Cardiac muscle cell (in vitro differentiated cells and primary cell): ENCODE measurements at places on chromosomes 2 and 18.
A peak's percentile ranks its signal among the peaks of the same experiment; 100 is the strongest.

- no peak for DNase-seq
Measured at GRCh38 chr2:17813010-17813741, 3.1 kb upstream of the MSGN1 start.

DNA sequence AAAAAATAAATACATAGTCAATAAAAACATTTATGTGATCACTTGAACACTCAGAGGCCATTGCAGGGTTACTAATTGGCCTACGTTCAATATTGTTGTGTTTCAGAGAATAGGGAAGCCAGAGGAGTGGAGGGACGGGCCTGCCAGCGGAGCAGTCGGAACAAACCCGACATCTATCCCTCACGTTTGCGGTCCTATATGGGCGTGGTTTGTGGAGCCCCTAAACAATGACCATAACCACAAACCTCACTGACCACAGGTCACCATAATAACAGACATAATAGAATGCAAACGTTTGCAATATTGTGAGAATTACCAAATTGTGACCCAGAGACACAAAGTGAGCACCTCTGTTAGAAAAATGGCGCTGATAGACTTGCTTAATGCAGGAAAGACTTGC is 19.5 kb upstream of the ZNF516 start:
- no peak for DNase-seq

GRCh38 chr18:77974329-77974728 is 724.7 kb downstream of the GALR1 start:
- DNase-seq, result no peak

DNA sequence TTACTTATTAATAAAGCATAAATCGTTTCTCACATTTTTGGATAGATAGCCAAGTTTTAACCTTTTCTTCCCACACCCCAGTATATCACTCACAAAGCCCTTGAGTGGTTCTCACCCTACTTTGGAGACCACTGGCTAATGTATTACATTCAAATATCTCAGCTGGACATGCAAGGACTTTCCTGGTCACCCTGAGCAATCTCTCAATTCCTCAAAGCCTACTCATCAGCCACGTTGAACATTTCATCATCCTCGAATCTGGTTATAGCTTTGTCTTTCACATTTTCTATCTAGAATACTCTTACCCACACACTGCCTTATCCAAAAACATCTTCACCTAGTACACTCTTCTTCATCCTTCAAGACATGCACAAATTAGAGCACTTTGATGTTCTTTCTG is 71.1 kb upstream of the MAPRE2 start:
- DNase-seq, result peak; percentile 36

DNA sequence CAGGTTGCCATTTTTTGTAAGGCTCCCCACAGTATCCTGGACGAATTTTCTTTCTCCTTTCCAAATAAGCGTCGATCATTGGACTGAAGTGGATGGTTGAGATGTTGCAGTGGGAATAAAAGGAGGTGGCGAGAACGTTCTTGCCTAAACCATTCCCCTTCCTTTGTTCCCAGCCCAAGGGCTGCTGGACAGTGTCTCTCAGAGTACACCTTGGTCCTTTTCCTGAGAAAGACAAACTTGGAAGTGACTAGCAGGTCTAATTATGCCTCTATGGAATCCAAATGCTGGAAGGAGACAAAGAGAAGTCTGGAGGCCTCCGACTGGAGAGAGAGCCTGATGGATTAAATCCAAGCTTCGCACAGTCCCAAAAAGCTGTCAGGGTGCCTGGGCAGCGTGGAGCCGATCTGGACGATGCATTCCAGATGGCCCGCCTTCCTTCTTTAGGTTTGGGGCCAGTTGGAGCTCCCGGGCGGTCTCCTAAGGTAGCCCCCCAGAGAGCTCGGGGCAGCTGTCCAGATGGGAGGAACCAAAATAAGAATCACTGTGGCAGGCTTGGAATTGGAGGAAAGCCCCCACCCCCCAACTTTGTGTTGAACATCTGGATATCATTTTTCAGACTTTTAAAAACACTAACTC is 186.8 kb downstream of the TMEM247 start:
- no peak for DNase-seq

DNA sequence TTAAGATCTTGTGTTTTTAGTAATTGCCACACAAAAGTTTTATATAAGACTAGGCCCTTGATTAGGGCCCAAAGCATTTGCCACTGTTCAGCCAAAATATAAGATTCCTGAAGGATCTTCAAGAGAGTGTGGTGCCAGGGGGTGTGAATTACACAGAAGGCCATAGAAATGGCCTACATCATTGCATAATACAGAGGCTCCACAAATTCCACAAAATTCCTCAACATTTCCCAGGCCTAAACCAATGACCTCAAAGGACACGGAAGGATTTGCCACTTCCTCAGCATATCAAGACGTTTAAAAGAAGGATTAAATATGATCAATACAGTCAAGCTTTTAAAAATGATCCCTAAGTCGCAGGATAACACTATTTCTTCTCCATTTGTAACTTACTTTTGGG is 24.1 kb downstream of the COL6A3 start:
- DNase-seq, result peak; percentile 45

DNA sequence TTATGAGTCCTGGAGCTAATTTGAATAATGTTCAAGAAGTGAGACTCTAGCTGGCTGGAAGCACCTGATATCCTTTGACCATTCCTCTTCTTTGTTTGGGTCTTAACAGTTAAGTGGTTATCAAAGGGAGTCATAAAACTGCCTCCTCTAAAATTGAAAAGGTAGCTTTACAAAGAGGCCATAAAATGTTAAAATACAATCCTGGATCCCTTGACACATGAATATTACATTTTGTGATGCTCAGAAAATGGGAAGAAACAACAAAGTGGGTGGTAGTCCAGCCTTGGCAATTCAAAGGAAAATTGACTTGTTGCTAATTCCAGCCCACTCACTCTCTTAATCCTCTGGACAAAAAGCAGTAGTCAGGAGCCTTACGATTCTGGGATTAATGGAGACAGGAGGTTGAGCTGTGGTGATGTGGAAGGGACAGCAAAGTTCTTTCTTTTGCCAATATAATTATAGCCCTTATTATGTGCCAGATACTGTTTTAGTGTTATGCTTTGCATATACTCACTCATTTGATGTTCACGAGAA is 339.2 kb downstream of the PDE11A start:
- DNase-seq, result no peak

DNA sequence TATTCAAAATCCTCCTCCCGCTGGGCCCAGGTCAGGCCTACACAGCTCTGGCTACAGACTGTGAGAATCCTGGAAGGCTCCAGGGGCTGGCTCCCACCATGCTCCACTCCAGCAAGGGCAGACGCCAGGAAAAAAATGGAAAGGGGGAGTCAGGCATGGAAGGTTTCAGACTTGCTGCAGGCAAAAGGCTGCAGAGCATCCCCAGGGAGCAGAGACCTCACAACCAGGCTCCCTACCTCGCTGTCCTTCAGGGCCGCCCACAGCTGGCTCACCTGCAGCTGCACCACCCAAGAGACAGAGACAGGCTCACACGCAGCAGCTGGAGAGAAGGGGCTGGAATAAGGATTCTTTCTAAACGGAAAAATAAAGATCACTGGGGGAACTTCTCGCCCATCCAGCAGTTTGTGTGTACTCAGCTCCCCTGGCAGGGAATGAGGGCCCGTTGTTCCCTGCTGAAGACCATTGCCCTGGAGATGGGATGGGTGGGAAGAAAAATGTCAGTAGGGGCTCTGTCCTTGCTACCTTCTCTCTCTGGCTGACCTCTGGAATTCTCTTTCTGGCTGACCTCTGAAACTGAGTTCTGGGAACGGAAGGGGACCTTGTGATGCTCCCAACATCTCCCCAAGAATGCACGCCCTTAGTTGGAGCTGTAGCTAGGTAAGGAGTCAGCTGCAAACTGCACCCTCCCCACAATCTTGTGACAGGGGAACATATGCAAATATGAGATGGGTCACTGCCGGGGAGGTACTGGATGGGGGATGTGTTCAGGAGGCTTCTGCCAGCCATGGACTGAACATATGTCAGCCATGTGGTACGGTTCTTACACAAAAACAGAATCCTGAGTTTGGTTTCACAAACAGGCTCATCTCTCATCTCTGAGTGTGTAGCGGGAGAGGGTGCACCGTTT is 34.5 kb downstream of the BCL2 start:
- DNase-seq, result no peak

- peak; percentile 85 for DNase-seq
Measured at GRCh38 chr2:152335016-152335725, at the start of gene FMNL2. Gene FMNL2, plus strand, starts transcription at chr2:152335174.

DNA sequence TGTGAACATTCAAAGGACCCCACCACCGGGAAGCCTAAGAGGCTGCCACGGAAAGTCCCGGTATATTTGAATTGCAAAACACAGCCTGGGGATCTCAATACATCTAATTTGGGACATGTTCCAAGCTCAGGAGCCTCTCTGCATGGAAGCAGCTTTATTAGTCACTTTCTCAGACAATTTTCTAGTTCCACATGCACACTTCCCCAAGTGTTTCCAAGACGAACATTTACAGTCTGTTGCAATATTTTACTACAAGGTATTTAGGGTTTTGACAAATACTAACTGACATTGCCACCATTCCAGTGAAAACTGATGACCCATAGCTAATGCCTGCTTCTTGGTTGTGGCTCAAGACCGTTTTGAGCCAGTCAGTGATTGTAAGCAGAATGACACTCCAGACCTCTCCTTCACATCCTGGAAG is 145.3 kb downstream of the NCKAP5 start:
- DNase-seq, result no peak

DNA sequence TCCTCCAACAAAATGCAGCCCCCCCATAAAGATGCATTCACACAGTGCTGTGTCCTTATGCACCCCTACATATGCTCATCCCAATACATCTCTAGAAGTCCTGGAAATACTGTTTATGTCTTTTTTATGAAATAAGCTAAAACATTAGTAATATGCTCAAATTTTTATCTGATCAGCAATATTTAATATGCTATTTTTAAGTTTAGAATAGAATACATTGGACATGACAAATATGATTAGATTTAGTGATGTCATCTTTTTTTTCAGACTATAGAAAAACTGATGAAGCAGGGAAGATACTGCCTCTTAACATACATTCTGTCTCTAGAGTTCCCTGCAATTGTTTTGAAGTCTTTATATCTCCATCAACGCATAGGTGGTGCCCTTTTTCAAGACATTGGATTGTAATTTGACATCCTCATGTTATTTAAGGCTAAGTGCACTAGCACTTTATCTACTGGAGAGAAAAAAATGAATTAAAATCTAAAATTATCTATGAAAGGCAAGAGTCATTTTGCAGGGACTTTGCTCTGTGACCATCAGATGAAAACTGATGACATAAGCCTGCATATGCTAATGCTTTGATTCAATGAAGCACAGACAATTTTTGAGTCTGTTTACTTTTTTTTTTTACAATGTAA is 395.3 kb downstream of the LPIN1 start:
- no peak for DNase-seq

DNA sequence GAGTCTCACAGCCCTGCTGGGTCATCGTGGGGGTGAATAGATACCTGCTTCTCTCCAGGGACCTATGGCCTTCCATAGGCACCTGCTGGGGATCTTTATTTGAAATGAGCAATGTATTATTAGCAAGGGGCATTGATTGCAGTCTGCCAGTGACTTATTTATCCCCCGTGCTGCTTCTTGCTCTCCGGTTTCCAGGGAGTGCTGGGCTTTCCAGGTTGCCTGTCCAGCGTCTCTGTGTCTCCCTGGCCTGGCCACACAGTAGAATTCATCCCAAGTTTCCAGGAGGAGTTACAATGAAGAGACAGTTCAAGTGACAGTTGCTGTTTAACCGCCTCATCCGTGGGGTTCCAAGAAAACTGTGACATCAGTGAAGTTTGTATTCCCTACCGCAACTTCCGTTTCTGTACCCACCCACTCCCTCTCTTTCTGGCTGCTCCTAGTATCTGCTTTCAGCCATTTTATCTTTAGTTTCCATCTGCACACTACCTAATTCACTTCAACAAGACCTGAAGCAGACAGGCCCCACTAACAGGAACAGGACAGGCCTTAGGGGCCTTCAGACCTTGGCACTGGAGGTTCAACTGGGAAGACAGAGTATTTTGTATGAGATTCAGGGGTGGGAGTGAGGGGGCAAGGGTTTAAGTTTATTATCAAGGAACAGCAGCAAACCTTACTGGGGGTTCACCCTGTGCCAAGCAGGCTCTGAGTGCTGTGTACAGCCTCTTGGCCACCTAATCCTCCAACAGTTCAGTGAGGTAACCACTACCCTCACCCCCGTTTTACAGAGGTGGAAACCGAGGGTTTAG is 134.8 kb downstream of the PRKCE start:
- no peak for DNase-seq

DNA sequence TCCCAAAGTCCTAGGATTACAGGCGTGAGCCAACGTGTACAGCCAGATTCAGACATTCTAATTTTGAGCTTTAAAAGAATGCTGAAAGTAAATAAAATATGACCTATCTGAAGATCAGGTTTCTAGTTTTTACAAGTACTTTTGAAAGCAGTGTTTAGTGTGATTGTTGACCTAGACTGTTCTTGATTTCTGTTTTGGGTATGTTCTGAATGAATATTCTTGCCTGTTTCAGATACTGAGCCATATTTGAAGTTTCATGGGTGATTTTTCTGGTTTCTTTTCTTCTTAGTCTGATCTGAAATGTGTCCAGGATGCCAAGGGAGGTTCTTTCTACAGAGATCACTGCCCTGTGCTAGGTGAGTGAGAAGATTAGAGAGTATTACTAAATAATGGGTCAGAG is 37.2 kb downstream of the MIB1 start:
- DNase-seq, result no peak

DNA sequence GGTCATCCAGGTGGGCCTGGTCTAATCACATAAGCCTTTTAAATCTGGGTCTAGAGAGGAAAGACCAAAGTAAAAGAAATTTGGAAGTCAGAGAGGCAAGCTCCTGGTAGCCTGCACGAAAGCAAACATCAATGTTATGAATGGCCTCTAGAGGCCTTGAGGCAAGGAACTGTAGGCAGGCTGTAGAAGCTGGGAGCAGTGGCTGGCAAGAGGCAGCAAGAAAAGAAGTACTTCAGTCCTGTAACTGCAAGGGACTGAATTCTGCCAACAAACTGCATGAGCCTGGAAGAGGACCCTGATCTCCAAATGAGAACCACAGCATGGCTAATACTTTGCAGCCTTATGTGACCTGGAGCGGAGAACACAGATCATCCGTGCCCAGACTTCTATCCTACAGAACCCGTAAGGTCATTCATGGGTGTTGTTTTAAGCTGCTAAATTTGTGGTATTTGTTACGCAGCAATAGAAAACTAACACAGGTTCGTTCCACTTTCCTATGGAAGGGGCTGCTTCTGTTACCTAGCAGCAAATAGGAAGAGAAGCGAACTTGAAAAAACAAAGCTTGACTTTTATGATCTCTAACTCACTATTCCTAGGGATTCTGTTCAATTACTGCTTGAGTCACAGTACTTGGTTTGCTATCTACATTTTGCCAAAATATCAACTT is 1.2 kb downstream of the IMMT start:
- no peak for DNase-seq

DNA sequence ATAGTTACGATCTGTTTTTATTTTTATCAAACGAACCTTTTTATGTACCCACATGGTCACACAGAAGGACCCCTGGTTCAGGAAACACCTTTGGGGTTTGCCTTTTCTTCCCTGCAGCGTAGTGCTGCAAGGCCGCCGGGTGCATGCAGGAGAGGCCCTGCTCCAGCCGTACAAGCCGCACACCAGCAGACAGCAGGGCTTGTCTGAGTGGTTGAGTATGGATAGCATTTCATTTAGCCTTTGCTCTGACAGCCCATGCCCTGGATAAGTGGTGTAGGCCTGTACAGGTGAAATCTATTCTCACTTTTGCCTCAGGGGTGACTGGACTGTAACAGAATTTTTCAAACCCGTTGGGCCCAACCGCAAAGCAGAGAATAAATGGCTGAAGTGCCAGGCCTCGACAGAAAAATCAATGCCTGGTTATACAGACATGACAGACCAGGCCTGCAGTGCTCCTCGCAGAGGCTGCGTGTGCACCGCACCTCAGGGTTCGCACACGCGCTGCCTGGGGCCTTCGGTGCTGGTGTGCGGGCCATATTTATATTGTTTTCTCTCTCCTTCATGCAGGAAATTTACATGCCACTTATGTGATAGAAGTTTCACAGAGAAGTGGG is 279.1 kb downstream of the ZNF407 start:
- DNase-seq, result peak; percentile 18
